Osteocyte (in vitro differentiated cells): ENCODE measurements at places on chromosomes 7 and 10. TPM values are rescaled to one million over a fixed set of nuclear protein-coding genes. Genes with fewer than 3 reads are reported as not detected.
A peak's percentile ranks its signal among the peaks of the same experiment; 100 is the strongest.

DNA sequence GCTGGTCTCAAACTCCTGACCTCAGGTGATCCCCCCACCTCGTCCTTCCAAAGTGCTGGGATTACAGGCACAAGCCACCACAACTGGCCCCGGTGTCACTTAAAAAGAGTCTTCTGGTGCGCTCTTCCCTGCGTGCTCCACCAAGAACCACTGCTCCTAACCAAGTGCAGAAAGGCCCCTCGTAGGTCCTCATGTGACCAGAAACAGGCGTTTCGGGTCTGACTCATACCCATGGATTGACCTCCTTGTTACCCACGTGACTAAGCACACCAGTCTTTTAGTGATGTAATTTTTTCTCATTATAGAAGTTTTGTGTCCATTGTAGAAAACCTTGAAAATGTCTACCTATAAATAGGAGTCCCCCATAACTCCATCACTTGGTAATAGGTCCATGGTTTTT, 13.9 kb downstream of the FKBP6 start:
- DNase-seq: no peak
- H3K4me3 ChIP-seq: no peak overlapping the region

The IGF2BP3 gene
- total RNA-seq: 70.0 and 70.5 TPM in 2 replicates

GRCh38 chr7:40866601-40867000, 731.8 kb downstream of the SUGCT start:
- H3K36me3 ChIP-seq: peaks cover 5% of the 10 kb centered on the region
- no peak overlapping the region for H3K4me3 ChIP-seq
- H3K27ac ChIP-seq: no peak overlapping the region
- H3K27me3 ChIP-seq: no peaks in the 10 kb centered on the region
- peaks cover 2% of the 10 kb centered on the region for H3K4me1 ChIP-seq
- no peak for DNase-seq

The EFCAB10 gene
- total RNA-seq: not detected in 2 replicates

DNA sequence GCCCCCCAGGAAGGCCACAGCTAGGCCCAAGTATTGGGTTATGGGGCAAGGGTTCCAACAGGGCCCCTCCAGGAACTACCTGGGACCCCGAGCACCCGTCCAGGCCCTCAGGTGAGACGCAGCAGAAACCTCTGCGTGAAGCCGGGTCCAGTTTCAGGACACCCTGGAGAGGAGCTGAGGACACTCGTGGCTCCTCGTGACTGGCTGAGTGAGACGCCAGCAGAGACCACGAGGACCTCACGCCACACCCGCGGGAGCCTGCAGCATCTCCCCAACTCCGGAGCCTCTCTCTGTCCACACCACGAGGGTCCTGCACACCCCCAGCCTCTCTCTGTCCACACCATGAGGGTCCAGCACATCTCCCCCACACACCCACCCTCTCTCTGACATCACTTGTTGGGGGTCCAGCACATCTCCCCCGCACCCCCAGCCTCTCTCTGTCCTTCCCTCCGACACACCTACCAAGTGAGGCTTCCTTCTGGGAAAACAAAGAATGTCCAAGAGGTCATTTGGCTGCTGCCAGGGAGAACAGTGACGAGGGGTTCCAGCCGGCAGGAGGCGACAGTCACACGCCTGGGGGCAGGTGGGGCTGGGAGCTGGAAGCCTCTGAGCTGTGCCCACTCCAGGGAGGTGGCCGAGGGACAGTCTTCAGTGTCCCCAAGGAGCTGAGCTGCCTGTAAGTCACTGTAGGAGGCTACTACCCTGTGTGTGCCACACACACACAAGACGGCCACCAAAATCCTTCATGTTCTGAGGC, 46.1 kb upstream of the PPP2R2D start:
- peak; percentile 70 for DNase-seq
- H3K27ac ChIP-seq: no peak overlapping the region
- H3K27me3 ChIP-seq: no peaks in the 10 kb centered on the region
- H3K4me1 ChIP-seq: no peaks in the 10 kb centered on the region
- H3K4me3 ChIP-seq: no peak overlapping the region

The ADAM22 gene
- 3.0 and 3.5 TPM in 2 replicates for total RNA-seq

GRCh38 chr10:32000937-32001336, 55.3 kb downstream of the KIF5B start:
- H3K36me3 ChIP-seq: no peaks in the 10 kb centered on the region
- no peak for DNase-seq
- no peak overlapping the region for H3K4me3 ChIP-seq
- peaks cover 7% of the 10 kb centered on the region for H3K4me1 ChIP-seq
- no peak overlapping the region for H3K27ac ChIP-seq

GRCh38 chr10:120221873-120222485, 235.0 kb upstream of the PLPP4 start:
- H3K36me3 ChIP-seq: no peaks in the 10 kb centered on the region
- no peak for DNase-seq
- H3K4me3 ChIP-seq: no peak overlapping the region
- no peak overlapping the region for H3K27ac ChIP-seq
- H3K27me3 ChIP-seq: no peaks in the 10 kb centered on the region

GRCh38 chr10:45457487-45457886, 83.5 kb downstream of the ALOX5 start:
- no peak for DNase-seq
- no peak overlapping the region for H3K27ac ChIP-seq
- no peaks in the 10 kb centered on the region for H3K4me1 ChIP-seq
- no peak overlapping the region for H3K4me3 ChIP-seq

DNA sequence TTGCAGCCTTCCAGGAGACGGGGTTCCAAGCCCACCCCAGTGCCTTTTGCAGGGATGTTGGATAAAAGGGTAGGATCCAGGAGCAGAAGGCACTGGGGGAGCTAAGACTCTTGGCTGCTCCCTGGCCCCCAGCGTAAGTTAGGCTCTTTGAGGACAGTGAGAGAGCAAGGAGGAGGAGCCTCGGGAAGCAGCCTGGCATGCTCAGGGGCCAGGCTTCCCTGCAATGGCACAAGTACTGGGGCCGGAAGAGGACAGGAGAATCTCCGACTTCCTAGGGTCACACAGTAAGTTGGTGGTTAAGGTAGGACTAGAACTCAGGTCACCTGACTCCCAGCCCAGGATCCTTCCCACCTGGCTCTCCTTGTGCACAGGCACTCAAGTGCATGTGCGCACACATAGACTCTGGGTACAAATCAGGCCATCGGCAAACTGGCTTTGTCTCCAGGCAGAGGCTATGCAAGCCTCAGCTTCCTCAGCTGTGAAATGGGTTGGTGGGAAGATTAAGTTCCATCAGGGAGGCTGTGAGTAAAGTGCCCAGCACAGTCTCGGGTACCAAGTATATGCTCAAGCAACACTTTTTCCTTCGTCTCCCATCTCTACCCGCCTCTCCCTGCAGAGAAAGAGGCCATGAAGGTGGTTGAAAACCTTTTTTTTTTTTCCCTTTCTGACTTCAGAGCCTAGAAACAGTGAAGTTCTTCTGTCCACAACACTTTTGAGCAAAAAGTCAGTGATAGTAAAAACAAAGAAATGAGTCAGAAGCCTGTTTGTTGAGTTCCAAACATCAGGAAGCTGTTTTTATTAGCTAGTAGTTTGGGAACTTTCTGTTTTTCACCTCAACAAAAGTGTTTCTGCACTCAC, 79.1 kb downstream of the NEURL1 start:
- no peak overlapping the region for H3K4me3 ChIP-seq
- no peaks in the 10 kb centered on the region for H3K36me3 ChIP-seq
- DNase-seq: no peak
- peaks cover 28% of the 10 kb centered on the region for H3K4me1 ChIP-seq

The OPN1SW gene
- total RNA-seq: not detected in 2 replicates

DNA sequence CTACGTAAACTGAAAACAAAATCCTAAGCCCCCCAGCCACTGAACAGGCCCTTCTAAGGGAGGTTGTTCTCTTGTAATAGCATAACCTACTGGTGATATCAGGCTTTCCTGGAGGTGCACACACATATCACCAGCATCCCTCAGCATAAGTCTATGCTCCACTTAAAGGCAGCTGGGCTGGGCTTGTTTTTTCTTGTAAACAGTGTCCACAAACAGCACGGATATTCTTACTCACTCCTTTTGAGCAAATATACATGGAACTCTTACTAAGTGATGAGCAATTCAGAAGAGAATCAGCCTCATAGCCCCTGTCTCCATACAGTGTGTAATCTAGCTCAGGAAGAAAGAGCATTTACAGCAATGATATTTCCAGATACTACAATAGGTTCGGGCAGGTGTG, 2.4 kb downstream of the LRIT1 start:
- H3K27me3 ChIP-seq: peaks cover 19% of the 10 kb centered on the region
- no peaks in the 10 kb centered on the region for H3K4me1 ChIP-seq
- no peak for DNase-seq
- no peak overlapping the region for H3K4me3 ChIP-seq
- H3K27ac ChIP-seq: no peak overlapping the region
- no peaks in the 10 kb centered on the region for H3K36me3 ChIP-seq

The TMEM139 gene
- not detected in 2 replicates for total RNA-seq

The CPVL gene
- 2.0 and 2.4 TPM in 2 replicates for total RNA-seq

The TMEM106B gene
- 61.7 and 64.0 TPM in 2 replicates for total RNA-seq

- peaks cover 65% of the 10 kb centered on the region for H3K4me1 ChIP-seq
- H3K4me3 ChIP-seq: no peak overlapping the region
- no peak for DNase-seq
- H3K27ac ChIP-seq: peak overlapping the region; percentile 91
Measured at GRCh38 chr10:62037166-62037831, 135.8 kb downstream of the ARID5B start.

DNA sequence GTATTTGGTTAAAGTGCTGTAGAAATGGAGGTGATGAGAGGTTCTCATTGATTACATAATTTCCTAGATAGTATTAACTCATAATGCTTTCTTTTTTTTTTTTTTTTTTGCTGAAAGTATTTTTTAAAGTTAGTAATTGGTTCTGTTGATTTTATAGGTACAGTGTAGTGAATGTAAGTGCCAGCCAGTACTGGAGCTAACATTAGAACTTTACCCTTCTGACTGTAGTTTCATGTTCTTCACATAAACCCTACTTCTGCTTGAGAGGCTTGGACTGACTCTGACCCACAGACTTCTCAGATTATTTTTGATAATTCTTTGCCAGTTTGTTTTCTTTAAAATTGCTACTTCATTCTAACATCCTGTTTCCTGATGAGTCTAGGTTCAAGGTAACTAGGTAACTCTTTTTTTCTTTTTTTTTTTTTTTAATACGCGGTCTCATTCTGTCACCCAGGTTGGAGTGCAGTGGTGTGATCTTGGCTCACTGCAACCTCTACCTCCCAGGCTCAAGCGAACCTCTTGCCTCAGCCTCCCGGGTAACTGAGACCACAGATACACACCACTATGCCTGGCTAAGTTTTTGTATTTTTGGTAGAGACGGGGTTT, 92.2 kb upstream of the OIT3 start:
- DNase-seq: no peak
- H3K4me1 ChIP-seq: peaks cover 37% of the 10 kb centered on the region
- H3K4me3 ChIP-seq: no peak overlapping the region
- H3K36me3 ChIP-seq: no peaks in the 10 kb centered on the region

The TRUB1 gene
- total RNA-seq: 15.9 and 18.5 TPM in 2 replicates

DNA sequence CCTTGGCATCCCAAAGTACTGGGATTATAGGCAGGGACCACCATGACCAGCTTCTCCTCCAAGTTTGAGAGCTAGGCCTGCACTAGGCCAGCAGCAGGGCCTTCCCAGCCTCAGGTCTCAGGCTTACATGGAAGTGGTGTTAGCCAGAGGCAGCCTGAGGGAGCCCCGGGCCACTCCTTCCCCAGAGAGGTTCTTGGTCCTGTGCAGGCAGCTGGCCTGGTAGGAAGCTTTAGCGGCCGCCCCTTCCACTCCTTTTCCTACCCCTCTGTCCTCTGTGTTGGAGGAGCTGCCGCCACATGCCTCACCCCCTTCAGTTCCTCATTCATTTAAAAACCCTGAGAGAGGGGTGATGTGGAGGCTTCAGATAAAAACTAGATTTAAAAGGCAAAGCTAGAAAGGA, 40.3 kb downstream of the TSPAN15 start:
- H3K27ac ChIP-seq: no peak overlapping the region
- H3K36me3 ChIP-seq: peaks cover 2% of the 10 kb centered on the region
- H3K27me3 ChIP-seq: peaks cover 3% of the 10 kb centered on the region
- no peak for DNase-seq
- no peak overlapping the region for H3K4me3 ChIP-seq
- H3K4me1 ChIP-seq: peaks cover 5% of the 10 kb centered on the region

The TAS2R3 gene
- 1.6 and 2.6 TPM in 2 replicates for total RNA-seq

DNA sequence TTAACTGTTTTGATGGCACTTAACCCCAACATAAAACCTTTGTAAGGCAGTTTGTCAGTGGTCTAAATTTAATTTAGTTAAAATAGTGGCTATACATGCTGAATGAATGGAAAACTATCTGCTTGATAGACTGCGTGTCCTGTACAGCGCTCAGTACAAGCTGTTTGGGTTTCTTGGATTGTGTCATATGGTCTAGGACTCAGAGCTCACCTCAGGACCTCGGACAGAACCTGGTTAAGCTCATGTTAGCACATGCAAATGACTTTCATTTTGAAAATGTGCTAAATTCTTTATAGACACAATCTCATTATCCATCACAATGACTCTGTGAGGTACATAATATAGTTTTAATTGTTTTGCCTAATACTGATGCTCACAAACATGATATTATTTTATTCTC, 55.7 kb upstream of the RELN start:
- DNase-seq: no peak
- no peaks in the 10 kb centered on the region for H3K4me1 ChIP-seq
- no peaks in the 10 kb centered on the region for H3K36me3 ChIP-seq
- no peak overlapping the region for H3K4me3 ChIP-seq
- H3K27ac ChIP-seq: no peak overlapping the region

DNA sequence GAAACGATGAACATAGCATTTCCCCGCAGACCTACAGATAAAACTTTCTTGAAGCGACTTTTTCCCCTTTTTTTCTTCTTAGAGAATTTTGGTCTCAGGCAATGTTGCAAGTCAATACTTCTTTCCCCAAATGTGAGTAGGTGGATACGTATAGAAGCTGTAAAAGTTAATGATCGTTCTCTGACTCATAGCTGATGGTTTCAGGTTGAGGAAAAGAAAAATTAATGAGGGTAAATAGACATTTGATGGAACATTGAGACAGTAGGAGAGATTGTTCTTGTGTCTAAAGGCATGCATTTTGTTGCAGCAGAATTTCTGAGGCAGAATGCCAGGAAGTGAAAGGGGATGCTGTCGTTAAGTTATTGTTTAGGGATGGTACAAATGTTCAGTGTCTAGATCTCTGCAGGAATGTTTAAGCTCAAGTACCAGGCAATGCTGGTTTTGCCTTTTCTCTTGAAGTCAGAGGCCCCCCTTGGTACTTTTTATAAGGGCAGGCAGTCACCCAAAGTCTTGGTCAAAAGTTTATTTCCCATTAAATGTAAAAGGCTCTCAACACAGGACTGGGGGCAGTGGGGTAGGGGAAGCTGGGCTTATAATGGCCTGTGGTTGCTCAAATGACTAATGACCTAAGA, 9.3 kb downstream of the TCF7L2 start:
- H3K36me3 ChIP-seq: peaks cover 18% of the 10 kb centered on the region
- H3K4me1 ChIP-seq: peaks cover 88% of the 10 kb centered on the region

DNA sequence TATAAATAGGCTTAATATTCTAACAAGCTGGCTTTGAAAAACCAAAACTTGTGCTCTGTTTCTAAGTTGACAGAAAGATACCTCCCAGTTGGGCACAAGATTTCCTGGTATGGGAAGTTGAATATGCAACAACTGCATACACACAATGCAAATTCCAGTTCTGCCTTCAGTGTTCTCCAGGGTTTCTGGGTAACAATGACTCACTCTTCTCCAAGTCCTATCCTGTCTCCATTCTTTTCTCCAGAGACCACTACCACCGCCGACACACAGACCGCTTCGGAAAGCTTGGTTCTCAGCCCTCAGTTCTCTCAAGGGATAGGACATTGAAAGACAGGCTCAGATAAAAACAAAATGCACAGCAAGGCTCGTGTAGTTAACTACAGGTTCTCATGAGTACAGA, 12.2 kb downstream of the PDE1C start:
- H3K27ac ChIP-seq: peak overlapping the region; percentile 89
- no peak for DNase-seq
- H3K36me3 ChIP-seq: peaks cover 32% of the 10 kb centered on the region
- peak overlapping the region; percentile 57 for H3K4me3 ChIP-seq
- H3K27me3 ChIP-seq: no peaks in the 10 kb centered on the region
- H3K4me1 ChIP-seq: peaks cover 76% of the 10 kb centered on the region

The PODXL gene
- total RNA-seq: 21.2 and 23.9 TPM in 2 replicates
